Fibroblast of skin of abdomen (primary cell): ENCODE measurements at places on chromosomes 3 and 15.

- peak; percentile 80 for DNase-seq
These were observed 202.6 kb downstream of the KLHL25 start for GRCh38 chr15:85592148-85592547.

- DNase-seq = no peak
These were observed 12.5 kb downstream of the SLC6A6 start for GRCh38 chr3:14414846-14415464.

DNA sequence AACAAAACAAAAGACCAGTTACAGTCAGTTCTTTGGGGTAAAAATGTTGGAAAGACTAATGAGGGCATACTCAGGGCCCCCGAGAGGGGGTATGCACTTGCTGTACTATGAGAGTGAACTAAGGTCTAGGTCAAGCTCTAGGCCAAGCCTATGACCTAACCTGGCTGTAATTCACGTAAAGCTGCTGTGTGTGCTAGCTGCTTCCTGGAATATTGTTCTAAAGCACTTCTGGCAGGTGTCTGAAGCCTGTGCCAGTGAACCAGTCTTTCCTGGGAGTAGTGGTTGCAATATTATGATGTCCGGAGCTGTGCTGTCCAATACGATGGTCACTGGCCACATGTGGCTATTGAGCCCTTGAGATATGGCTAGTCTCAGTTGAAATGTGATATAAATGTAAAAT is 13.1 kb upstream of the CX3CR1 start:
- DNase-seq = no peak

DNA sequence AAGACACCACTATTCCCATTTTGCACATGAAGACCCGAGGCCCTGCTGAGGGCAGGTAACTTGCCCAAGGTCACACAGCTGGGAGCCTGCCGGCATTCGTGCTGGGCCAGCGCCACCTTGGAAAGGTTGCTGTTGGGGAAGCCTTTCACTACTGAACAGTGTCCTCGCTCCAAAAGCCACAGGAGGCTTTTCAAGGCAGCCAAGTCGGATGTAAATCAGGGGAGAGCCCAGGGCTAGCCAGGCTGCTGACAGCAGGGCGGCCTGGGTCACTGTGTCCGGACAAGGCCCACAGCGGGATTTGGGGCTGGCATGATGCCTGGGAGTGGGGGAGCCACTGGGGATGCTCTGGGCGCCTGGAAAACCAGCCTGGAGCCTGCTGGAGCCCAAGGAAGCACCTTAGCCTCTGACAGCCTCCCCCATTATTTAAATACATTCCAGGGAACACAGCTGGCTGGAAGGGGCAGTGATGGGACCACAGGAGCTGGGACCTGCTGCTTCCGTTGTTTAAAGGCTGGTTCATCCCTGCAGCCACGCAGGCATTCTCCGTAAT is 10.5 kb downstream of the SLC6A6 start:
- no peak for DNase-seq

DNA sequence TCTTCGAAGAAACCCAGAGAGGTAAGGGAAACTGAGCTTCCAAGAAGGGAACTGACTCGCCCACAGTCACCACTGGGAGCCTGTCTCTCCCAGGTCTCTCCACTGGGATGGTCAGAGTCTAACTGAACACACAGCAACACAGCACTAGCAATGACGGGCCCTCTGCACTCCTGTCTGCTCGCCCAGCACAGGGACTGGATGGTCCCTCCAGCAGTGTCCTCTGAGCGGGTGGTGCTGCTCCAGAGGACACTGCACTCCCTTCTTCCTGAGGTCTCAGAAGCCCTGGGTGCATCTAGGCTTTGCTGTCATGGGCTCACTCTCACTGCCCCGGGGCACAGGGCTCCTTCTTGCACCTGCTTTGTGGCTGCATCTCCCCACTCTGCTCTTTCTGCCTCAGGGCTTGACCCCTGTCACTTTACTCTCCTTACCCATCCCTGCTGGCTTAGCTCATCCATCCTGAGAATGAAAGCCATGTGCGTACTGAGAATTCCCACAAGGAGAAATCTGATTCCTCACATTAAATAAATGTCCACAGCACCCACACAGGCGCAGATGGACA is 356.6 kb downstream of the GABRG3 start:
- no peak for DNase-seq

- no peak for DNase-seq
These were observed 114.6 kb downstream of the SLCO3A1 start for GRCh38 chr15:91967935-91968606.

GRCh38 chr3:154421083-154421482 is 8.9 kb downstream of the GPR149 start:
- DNase-seq = no peak

DNA sequence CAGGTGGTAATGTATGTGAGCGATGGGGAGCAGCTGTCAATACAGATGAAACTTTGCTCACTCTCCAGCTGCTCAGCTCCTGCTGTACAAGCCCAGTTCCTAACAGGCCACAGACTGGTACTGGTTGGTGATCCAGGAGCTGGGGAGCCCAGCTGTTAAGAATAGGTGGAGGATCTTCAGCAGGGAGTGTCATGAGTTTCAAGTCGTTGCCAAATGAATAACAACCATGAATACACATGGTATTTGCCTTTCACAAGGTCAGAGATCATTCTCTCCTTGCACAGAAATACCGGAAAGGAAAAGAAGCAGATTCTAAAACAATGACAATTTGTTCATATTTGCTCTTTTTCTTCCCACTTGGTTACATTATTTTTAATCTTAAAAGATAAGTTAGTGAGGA is 5.1 kb downstream of the PLSCR1 start:
- DNase-seq = no peak

DNA sequence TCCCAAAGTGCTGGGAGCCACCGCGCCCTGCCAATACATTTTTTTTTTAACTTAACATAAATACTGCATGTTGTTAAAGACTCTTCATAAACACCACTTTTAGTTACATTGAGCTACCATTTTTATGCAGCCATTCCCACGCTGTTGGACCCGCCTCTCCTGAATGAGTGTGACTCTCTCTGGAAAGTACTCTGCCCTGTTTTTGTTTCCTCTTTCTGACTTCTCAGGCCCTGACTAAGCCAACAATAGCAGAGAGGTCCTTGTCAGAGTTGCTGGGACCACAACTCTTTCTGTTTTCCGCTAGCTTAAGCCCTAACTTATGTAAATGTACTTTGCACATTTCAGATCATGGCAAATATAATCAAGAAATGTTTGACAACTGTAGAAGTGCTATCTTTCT is 35.2 kb downstream of the PARP15 start:
- no peak for DNase-seq

- DNase-seq = no peak
These were observed 52.5 kb downstream of the CLDN11 start for GRCh38 chr3:170471149-170471548.

DNA sequence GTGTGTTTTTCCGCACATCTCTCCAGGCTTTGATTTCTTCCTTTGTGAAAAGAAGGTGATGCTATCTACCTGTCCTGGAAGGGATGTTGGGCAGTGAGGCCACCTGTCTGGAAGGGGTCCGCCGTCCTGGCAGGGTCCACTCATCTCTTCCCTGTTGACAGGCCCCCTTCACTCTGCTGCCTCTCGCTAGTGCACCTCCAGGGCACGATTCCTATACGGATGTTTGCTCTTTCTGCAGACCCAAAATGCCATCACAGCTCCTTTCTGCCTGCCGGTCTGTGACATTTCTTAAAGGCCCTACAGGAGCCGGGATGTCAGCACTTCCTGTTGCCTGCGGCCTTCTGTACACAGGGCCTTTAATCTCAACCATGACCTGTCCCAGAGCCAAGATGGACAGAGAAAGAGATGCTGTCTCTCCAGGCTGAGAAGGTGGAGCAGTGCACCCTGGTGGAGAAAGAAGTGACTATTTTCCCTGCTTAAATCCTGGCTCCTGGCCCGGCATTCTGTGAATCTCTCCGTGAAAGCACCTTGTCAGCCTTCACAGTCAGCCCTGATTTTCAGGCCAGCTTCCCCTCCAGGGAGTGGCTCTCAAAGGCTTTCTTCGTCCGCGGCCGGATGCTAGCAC is 7.4 kb downstream of the FAM3D start:
- DNase-seq = peak; percentile 24

- DNase-seq = peak; percentile 96
These were observed 485.2 kb upstream of the PROK2 start for GRCh38 chr3:72270072-72270681.

DNA sequence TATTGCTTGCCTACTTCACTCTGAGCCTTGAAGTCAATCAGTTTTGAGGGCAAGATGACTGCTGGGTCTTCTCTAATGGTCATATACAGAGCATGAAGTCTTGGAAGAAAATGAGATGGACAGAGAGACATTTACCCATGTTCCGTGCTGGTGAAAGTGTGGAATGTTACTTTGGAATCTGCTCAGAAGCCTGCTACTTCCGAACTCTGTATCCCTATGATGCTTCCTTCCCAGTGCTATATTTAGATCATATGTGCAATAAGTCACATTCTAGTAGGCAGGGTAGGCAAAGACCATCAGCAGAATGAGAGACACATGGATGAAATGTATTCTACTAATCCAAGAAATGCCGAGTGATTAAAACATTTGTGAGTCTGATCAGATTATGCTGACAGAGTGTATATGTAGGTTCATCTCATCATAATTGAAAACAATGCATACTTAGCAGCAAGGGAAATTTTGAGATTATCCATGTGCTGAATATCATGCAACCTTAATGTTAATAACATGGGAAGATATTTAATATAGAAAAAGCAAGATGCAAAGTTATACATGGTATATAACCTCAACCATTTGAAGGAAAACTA is 60.5 kb downstream of the RAB7A start:
- DNase-seq = peak; percentile 51

- DNase-seq = no peak
These were observed 146.0 kb downstream of the NUP210 start for GRCh38 chr3:13274125-13274524.

DNA sequence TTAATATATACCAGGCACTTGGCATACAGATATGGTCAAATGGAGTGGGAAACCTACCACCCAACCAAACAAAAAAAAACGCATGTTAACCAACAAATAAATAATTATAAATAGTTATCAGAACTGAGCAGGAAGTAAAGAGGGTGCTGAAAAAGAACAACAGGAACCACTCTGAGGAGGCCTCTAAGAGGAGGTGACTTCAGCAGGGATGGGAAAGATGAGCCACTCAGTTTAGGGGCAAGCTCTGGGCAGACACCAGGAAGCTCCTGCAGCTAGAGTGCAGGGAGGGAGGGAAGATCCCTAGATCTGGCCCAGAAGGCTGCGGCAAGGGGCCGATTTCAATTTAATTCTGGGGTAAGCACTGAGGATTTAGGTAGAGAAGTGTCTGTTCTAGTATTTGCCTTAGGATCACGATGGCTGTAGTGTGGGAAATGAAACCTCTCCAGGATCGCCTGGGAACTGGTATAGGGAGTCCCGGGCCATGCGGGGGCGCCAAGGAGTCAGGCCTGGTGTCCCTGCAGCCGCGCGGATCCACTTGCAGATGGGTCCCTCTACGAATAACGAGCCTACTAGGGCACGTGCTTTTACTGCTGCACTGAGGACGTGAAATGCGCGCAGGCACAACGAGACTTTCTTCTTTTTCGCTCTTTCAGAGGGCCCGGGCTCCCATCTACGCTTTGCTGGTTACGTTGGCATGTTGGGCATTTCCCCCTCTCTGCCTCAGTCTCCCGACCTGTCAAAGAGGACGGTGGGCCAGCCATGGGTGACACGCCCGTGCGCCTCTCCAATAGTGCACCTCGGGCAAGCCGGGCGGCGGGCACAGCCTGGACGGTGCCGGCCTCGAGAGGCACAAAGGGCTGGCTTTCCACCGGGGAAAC is 1.5 kb upstream of the LIMD1 start:
- DNase-seq = peak; percentile 88

DNA sequence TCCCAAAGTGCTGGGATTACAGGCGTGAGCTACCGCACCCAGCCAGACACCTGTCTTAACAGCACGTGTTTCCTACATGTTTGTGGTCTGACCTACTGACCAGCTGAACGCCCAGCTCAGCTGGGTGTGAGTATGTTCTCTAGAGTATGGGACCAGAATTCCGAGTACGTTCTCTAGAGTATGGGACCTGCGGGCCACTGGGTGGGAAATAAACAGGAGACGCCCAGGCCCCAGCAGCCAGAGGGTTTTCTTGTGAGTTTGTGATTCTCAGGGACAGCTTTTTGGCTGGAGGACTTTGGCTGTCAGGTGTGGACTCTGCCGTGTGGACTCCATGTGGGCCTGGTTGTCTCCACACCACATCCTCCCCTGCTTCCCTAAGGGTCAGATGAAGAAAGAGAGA is 87.3 kb downstream of the CHRD start:
- DNase-seq = no peak
